ENCODE measurements at places on chromosomes 3 and 15.

- DNase-seq: no peak
These were observed 138.6 kb downstream of the GAP43 start for GRCh38 chr3:115761927-115762305.

GRCh38 chr3:178352326-178353005 is 183.8 kb upstream of the KCNMB2 start:
- DNase-seq: no peak

GRCh38 chr3:60081381-60082095 is 1031.7 kb upstream of the CFAP20DC start:
- DNase-seq: no peak

DNA sequence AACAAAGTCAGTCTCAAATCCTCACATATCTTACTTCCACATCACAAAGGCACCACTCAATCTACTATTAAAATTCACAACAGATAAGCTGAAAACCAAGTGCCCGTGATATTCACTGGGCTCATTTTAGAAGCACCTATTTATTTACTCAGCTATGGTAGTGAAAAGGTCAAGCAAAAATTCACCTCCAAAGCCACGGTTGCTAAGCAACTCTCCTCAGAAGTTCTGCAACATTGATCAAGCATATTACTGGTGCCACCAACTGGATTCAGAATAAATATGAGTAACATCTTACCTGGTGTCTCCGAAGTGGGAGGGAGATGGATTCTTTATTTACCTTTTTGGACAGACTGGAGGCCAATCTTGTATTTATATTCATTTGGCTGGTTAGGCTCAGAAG is 714.8 kb downstream of the FHIT start:
- no peak for DNase-seq

DNA sequence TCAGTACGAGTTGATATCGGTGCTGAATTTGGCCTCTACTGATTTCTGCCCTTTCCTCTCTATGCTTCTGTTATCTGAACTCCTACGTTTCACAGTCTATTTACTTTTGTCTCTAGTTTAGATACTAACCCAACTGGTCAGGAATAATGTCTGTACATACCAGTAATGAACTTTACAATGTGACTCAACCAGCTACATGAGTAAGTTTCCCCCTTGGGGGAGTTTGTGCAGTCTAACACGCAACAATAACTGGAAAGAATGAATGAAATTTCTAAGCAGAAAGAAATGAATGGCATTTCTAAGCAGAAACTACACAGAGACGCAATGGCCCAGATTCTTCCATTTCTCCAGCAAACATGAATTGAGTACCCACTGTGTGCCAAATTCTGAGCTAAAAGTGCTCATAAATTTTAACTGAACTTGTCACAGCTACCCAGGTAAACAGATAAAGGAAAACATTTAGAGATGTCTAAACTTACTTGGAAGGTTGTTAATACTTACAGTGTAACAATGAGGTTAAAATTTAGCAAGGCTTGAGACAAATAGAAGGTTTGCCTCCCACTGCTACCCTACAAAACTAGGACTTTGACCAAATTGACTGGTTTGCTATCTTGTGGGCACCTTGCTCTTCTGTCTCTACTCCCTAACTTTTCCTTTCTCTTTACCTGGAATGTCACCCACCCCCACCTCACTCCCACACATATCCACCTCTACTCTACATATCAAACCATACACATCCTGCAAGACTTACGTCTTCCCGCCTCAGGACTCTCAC is 11.6 kb downstream of the UPK1B start:
- DNase-seq: no peak

GRCh38 chr15:100900136-100900794 is 18.9 kb upstream of the LRRK1 start:
- DNase-seq: no peak

GRCh38 chr15:63701365-63701764 is 104.2 kb downstream of the FBXL22 start:
- DNase-seq: no peak

DNA sequence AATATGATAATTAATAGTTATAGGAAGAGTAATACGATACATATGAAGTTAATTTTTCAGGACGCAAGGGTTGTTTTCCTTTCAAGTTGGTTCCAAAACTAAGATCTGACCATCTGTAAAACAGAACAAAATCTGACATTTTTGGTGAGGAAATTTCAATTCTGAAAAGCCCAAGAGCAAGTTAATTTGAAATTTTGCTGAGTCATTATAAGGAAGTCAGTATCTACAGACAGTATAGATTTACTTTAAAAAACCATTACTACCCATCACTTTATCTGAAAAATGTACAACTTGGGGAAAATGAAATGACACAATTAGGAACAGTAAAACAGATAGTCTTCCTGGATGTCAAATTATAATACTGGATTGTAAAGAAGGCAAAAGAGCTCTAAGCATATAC is 12.5 kb downstream of the INTS14 start:
- DNase-seq: no peak

- DNase-seq: no peak
These were observed 48.5 kb downstream of the MBNL1 start for GRCh38 chr3:152317184-152317583.

- no peak for DNase-seq
These were observed 333.6 kb upstream of the ALCAM start for GRCh38 chr3:105033081-105033480.

GRCh38 chr3:56855856-56856512 is 54.2 kb upstream of the ARHGEF3 start:
- DNase-seq: peak; percentile 52

GRCh38 chr3:61522060-61522459 is 39.3 kb upstream of the PTPRG start:
- DNase-seq: no peak

- no peak for DNase-seq
These were observed 17.6 kb upstream of the COLQ start for GRCh38 chr3:15539066-15539465.

- DNase-seq: no peak
These were observed 32.3 kb upstream of the AMOTL2 start for GRCh38 chr3:134406331-134407238.

DNA sequence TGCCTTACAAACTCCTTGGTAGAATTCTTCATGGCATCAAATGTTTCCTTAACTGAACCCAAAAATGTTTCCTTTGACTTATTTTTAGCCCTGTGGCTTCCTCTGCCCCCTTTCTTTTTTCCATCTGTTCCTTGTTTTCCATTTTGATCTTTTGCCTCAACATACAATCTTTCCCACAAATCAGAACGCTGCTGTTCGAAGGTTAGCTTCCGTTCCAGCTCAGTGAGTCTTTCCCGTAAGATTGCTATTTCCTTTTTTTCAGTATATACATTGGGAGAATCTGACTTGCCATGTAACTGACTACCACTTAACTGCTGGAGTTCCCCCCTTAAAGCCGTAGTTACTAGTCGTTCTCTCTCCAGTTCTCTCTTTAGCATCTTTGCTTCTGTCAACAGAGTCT is 41.2 kb downstream of the PIGB start:
- DNase-seq: no peak

DNA sequence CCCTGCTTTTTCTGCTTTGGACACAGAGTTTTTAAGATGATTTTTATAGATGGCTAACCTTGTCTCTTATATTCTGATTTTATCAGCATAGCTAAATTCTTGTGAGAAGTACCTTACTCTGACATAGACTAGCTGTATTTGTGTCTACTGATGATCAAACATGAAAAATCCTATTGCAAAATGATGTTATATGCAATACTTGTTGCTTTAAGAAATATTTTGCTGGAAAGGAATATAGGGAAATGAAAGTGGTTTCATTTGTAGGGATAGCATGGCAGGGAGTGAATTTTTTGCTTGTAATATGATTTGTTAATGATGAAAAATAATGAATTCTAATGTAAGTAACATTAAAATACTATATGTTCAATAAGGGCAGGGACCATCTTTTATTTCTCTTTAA is 35.9 kb downstream of the CFAP91 start:
- DNase-seq: no peak

DNA sequence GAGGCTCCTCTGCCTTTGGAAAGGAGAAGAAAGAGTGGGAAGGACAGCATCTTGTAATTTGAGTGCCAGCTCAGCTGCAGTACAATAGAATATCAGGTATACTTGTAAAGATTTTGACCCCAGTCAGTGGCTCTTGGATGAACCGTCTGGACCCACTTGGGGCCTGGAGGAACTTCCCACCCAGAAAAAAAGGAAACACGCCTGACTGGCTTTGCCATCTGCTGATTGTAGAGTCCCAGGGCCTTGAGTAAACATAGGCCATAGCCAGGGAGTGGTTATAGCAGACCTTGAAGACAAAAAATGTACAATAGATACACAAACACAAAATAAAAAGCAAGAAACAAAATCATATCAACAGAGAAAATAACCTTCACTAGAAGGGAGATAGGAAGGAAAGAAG is 112.1 kb downstream of the GOLIM4 start:
- no peak for DNase-seq

- no peak for DNase-seq
These were observed 83.0 kb downstream of the WNT7A start for GRCh38 chr3:13796701-13797460.

GRCh38 chr15:42595626-42596240 is 20.3 kb downstream of the STARD9 start:
- no peak for DNase-seq

DNA sequence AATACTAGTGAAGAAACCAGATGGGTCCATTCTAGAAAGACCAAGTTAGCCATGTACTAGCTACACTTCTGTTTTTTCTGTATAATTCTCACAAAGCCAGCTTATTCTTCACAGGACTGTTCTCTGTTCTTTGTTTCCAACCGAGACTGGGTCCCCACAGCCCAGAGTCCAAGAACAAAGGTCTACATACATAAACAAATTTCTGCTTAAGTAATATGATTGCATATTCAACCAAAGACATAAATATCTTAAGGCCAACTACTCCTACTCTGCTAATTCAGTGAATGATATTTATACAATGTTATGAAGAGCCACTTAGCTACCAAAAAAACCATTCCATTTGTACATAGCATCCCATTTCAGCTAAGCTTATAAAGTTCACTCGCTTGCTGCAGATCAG is 299.8 kb upstream of the CCDC54 start:
- no peak for DNase-seq

GRCh38 chr3:123464211-123464610 is 15.3 kb upstream of the ADCY5 start:
- DNase-seq: no peak

GRCh38 chr3:98768961-98769360 is 5.8 kb downstream of the ST3GAL6 start:
- no peak for DNase-seq

DNA sequence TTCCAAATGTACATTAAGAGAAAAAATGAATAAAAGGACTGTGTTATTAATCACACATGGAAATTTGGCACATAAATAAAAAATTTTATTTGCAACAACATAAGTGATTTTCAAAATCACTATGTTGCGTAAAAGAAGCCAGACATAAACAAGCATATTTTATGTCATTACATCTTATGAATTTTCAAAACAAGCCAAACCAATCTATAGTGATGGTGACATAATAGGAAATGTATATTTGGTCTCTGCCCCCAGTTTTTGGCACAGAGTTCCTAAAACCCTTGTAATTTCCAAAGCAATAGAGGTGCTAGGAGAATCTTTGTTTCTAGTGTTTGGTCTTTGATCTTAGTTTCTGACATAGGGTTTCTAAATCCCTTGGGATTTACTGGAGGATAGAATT is 543.3 kb downstream of the ZBBX start:
- DNase-seq: no peak

- no peak for DNase-seq
These were observed 196.9 kb upstream of the PRICKLE2 start for GRCh38 chr3:64422192-64422591.

GRCh38 chr3:197270558-197271317 is 27.7 kb downstream of the DLG1 start:
- DNase-seq: no peak

GRCh38 chr3:129530251-129530791 is 1.9 kb downstream of the RHO start:
- no peak for DNase-seq

- no peak for DNase-seq
These were observed 6.7 kb downstream of the PLIN1 start for GRCh38 chr15:89672221-89673164.

- DNase-seq: peak; percentile 57
These were observed 524 bp downstream of the IGF1R start for GRCh38 chr15:98648654-98649471.

DNA sequence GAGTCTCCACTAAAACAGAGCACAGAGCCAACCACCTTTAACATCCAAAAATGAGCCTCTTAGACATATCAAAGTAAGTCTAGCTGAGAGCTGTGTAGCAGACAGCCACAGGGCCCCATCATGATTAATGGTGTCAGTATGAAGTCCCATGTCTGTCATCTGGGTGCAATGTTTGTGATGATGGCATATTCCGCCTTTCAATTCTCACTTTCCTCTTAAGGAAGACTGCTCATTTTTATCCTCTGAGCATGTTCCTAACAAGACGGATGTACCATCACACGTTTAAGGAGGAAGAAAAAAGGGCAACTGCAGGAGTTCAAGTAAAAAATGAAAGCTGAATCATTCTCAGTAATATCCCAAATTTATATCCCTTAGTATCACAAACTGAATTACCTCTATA is 85.8 kb upstream of the KCNMB2 start:
- no peak for DNase-seq

DNA sequence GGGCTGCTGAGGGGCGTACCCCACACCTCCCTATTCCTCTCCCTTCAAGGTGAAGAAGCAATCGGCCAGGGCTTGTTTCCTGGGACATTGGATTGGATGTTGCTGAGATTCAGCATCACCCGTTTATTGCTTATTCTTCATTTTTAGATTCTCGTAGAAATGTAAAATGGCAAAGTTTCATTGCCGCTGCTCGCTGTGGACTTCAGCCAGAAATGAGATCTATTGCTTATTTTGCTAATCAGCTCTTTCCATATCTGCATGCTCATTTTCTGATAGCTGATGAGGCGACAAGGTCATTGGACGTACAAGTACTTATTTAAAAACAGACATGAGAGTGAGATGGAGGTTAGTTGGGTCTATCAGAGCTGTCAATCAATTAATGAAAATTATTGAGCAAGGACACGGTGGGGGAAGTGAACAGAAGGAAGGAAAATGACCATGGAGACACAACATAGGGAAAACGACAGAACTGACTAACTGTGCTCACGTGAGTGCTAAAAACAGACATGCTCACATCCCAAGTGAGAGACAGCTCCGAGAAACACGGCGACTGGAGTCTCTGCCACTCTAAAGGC is 471.2 kb downstream of the NR2F2 start:
- no peak for DNase-seq

DNA sequence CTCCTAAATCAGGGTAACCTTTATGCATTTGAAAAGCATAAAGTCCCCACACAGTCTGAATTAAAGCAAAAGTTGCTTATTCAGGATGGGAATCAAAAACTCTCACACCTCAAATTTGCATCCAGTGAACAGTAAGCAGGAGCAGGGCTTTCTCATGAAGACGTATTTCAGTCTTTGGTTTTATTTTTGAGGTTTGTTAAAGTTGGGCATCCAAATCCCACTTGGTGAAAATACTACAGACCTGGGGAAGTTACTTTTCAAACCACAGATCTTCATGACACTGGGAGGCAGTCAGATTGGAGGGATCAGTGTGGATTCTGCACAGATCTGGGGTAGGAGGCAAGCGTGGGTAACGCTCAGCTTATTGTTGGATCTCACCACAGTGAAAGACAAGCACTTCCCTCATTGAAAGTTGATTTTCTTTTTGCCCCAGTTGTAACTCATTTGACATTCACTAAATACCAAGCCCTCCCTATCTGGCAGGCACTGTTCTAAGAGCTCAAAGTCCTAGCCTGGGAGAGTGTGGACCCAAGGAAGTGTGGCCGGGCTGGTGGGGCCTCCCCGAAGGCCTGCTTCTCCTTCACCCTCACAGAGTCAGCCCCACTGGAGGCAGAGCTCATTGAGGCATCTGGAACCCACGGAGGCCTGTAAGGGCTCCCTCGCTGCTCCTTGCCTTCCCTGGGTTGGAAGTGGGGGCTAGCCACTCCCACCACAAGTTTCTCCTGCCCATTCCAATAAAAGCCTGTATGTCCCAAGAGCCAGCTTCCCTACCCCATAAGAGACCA is 783 bp upstream of the ISG20 start:
- no peak for DNase-seq

Data from stimulated activated CD4-positive, alpha-beta T cell treated with anti-CD3 and anti-CD28 coated beads, Interleukin-2, amount 100 ng/mL, for 24 hours (primary cell).